ENCODE measurements at places on chromosomes 4 and X.
A peak's percentile ranks its signal among the peaks of the same experiment; 100 is the strongest.

DNA sequence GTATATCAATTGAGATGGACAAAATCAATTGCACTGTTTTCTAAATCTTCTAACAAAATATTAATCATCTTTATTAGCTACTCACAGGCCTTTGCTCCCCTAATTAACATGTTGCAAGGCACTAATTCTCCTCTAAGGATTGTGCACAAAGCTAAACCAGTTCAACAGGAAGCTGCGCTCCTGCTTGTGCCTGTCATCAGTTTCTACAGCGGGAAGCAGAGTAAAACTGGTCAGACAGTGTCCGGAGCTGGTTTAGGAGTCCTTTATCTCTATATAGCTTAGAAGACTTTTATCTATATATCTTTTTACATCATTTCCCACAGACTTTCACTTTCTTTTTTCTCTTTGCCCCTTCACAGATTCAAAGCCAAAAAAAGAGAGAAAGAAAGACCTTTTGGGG lies 79.1 kb downstream of the ELOVL6 start:
- DNase-seq = no peak

GRCh38 chr4:121653214-121653613 lies 43.6 kb downstream of the ANXA5 start:
- no peak for DNase-seq

- no peak for DNase-seq
Measured at GRCh38 chrX:45714866-45715265, 514.2 kb upstream of the DIPK2B start.

GRCh38 chr4:157043131-157043530 lies 32.8 kb upstream of the GLRB start:
- no peak for DNase-seq

- peak; percentile 38 for DNase-seq
Measured at GRCh38 chrX:41334363-41335197, 618 bp downstream of the DDX3X start.

DNA sequence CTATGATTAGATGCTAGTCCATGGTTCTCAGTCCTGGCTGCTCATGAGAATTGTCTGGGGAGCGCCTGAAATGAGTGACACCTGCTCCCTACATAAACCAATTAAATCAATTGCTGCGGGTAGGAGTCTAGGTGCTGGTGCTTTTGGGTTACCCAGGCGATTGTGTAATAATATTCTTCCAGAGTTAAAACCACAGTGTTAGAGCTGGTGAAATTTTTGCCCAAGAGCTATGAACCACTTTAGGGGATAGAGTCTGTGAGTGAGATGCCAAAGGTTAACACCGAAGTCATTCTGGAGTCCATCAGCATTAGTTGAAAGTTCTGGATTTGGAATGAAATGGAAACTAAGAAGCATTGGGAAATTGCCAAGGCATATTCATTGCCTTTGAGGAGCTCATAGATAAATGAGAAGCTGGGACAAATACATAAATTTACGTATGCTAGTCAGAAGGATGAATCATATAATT lies 15.3 kb downstream of the PDK3 start:
- peak; percentile 45 for DNase-seq

- no peak for DNase-seq
Measured at GRCh38 chr4:105624530-105624929, 72.1 kb downstream of the ARHGEF38 start.

DNA sequence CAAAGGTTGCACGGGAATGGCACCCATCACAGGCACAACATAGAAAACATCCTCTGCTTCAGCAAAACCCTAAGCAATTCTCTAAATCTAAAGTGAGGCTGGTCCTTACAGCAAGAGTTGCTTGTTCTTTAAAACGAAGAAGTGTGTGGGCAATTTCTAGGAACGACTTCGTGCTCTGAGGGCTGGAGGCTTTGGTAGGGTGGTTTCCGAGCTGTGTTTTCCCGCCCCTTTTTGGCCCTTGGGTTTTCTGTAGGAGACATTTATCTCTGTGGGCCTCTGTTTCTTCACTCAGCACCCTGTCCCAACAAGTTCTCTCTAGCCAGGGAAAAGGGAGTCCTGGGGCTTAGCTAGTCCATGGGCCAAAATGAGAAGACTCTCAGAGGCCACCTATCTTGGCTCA lies 84.2 kb downstream of the SLC2A9 start:
- DNase-seq = no peak

- DNase-seq = no peak
Measured at GRCh38 chrX:129718676-129719075, 20.1 kb upstream of the XPNPEP2 start.

DNA sequence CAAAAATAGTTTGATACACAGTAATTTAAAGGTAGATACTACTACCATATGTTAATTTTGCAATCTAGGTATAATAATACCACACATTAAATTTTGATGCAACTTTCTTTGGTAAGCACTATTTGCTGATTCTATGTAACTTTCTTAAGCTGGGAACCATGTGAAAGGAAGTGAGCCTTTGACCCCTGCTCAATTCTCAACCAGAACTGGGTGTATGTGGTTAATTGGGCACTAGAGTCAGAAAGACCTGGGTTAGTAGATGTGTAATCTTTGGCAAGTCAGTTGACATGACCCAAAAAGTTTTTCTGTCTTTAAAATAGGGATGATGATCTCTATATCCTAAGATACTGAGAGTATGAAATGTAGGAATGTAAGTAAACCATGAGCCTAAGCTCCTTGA lies 22.4 kb downstream of the TLR2 start:
- no peak for DNase-seq

GRCh38 chr4:172596206-172596605 lies 572.4 kb upstream of the GALNT7 start:
- no peak for DNase-seq

DNA sequence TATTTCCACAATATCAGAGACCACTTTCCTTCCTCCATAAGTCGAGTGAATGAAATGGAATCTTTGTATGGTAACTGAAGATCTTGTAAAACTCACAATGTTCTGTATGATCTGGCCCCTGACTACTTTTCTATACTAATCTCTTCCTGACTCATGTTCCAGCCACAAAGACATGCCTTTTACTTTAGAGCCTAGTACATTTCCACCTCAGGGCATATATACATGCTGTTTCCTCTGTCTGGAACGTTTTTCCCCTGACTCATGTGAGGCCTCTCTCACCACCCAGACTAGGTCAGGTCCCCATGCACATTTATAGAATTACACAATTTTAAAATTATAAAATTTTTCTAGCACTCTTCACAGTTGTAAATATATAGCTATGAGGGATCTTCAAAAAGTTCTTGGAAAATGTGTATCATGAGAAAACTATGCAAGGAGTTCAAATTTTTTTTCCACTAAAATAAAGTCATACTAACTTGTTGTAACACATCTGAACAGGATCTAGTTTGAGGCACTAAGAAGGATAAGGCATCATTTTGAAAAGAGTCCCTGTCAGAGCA lies 208.8 kb downstream of the SH2D1A start:
- no peak for DNase-seq

DNA sequence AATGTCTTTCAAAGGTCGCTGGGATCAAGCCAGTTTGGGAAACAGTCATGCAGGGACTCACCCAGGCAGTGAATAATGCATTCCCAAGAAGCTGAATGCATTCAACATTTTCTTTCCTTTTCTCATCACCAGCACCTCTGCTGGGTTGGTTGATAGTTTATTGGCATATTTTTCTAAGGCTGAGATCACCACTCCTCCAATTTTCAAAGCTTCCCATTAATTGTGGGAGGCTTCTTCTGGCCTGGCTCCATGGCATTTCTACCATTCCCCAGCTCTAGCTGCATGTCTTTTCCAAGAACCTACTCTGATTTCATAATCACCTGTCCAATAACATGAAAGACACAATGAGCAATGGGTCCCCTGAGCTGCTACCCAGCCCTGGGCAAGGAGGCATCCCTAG lies 35.8 kb downstream of the CHRDL1 start:
- DNase-seq = no peak

DNA sequence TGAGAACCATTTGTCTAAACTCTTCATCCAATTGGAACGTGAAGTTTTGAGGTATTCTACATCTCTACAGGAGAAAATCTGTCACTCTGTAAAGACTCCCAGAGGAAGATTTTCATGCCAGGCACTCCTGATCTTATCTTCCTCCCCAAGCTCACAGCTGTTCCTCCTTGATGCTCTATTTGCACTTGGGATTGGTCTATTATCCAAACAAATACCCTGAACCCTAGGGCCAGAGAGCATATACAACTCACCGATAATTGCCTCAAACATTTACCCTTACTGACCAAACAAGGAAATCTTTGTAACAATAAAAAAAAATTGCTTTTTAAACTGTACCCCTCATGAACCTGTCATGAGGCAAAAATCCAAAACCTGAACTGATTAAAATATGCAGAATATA lies 372.7 kb downstream of the SH2D1A start:
- DNase-seq = no peak

- no peak for DNase-seq
Measured at GRCh38 chrX:18855919-18856644, 127.8 kb downstream of the PHKA2 start.

DNA sequence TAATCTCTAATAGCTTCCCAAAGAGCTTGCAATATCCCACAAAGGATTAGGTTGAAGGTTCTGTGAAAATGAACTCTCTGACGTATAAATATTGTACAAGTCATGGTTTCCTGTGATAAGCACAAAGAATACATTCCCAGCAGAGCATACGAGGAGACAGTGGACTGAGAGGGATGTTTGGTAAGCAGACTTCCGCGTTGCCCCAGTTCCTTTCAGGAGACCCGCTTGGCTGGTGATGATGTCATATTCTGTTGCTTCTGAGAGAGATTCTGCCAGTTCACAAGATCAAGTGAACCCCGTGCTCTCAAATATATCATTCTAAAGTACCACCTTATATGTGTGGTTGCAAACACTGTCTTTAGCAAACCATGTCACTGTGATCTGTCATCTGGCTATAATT lies 323.9 kb upstream of the CASK start:
- DNase-seq = no peak

DNA sequence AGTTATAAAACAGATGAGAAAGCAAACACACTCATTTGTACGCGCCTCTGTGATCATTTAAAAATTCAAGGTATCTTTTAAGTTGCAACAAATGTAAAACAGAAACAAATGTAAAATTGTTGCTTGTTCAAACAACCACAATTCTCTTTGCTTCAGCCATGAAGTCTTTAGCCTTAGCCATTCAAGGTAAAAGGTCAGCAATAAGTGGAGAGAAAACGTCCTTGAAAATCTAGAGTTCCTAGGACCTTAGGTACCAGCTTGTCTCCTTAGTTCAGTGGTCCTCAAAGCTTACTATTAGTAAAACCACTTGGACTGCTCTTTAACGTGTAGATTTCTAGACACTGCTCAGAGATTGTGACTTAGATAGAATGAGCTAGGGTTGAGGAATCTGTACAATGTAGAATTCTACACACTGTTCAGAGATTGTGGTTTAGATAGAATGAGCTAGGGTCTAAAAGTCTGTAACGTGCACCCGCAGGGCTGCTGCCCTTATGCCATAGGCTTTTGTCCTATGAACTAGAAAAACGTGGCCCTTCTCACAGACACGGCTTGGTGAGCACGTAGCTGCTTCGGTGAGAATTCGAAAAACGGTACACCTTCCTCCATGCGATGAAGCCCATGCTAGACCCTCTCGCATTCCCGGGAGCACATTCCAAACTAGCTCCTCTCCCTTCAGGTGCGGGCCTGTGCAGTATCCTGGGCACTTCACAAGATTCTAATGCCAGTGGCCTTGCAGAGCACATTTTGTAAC lies 1.7 kb downstream of the PLAC8 start:
- no peak for DNase-seq

DNA sequence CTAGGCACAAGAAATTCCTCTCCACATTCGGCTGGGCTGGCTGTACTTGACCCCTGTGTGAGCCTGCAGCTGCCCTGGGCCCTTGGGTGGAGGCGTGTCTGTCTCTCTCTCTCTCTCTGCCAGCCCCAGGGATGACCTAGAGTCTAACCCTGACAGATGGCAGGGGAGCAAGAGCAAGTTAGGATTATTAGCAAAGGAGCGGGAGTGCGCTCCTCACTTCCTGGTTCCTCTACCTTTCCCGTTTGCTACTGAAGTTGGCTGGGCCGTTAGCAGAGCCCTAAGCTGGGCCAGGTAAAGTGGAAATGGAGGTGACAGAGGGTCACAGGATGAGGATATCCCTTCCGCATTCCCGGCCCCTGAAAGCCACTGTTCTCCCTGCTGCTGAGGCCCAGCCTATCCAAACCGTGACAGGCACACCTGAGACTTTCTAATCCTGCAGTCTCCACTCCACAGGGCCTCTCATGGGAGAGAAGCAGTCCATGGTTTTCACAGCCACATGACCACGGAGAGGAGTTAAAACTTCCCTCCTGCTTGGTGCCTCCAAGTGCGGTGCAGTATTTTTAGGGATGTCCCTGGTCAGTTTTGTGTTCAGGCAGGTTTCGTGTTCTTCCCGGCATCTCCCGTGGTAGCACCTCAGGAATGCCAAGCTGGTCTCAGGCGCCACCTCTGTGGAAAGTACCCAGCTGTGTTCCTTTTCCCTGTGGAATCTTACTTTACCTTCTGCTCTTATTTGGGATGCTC lies 79.3 kb downstream of the CLDN22 start:
- no peak for DNase-seq

DNA sequence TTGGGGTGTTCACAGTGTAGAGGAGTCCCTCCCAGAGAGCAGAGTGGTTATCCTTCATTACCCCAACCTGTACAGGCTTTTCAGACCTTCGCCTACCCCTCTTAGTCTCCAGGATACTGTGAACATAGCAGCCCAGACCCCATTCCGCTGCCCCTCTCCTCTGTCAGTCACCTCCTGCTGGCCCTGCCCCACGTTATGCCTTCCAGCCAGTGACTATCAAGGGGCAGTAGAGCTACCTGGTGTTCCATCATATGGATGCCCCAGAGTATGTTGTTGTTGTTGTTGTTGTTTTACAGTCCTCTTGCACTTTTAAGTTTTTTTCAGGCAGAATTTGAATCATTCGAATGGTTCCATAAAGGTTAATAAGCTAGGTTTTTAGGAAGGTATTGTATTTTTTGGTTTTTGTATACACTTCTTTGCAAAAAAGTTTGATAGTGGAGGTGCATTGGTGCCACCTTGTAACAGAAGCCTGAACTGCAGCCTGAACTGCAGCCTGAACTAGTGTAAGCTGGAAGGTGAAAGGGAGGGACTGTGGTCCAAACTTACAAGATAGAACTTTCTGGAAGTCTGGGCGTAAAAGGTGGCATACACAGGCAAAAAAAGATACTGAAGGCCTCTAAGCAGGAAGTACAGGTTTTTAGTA lies 101.4 kb upstream of the RAB40AL start:
- no peak for DNase-seq

GRCh38 chr4:76806346-76806745 lies 91.6 kb downstream of the SOWAHB start:
- no peak for DNase-seq

DNA sequence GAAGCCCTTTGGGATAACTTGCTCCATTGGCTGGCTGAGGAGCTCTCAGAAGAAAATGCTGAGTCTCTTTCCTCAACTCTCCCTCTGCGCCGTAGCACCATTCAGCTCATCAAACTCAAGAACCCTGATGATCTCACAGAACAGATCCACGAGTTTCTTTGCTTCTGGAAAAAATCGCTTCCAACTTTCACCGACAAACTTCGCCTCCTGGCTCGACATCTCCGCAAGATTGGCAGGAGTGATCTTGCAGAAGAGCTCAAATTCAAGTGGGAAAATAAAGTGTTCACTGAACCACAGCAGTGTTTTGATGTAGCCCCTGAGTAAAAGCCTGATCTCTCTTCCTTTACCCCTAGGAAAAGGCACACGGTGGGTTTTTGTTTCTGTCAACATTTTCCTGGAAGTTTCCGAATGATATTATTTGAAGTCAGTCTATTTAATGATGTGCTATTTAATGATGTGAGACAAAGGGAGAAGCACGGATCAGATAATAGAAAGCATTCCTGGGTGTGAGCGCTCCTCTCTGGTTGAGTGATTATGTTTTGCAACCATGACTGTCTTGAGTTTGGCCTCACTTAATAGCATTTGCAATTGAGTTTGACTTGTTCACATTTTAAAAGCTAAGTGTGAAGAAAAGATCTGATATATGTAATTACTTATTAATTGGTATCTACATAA lies 62.2 kb downstream of the DTHD1 start:
- DNase-seq = no peak

All from NCI-H2107 (cell line).